ENCODE measurements at places on chromosomes 12 and 14.

DNA sequence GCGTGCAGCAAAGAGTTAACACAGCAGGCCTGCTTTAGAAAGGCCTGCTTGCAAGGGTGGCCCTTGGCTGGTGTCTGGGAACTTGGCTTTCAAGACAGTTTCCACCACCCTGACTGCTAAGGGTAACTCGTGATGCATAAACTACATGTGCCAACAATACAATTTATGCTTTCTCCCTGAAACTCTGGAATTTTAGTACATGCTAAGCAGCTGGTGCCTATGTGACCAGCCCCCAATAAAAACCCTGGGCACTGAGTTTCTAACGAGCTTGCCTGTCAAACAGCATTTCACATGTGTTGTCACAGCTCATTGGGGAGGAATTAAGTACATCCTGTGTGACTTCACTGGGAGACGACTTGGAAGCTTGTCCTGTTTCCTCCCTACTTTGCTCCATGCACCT is 133.1 kb downstream of the SLC5A8 start:
- DNase-seq: peak; percentile 34

- no peak for DNase-seq
Measured at GRCh38 chr14:73663548-73664212, 18.9 kb downstream of the DNAL1 start.

DNA sequence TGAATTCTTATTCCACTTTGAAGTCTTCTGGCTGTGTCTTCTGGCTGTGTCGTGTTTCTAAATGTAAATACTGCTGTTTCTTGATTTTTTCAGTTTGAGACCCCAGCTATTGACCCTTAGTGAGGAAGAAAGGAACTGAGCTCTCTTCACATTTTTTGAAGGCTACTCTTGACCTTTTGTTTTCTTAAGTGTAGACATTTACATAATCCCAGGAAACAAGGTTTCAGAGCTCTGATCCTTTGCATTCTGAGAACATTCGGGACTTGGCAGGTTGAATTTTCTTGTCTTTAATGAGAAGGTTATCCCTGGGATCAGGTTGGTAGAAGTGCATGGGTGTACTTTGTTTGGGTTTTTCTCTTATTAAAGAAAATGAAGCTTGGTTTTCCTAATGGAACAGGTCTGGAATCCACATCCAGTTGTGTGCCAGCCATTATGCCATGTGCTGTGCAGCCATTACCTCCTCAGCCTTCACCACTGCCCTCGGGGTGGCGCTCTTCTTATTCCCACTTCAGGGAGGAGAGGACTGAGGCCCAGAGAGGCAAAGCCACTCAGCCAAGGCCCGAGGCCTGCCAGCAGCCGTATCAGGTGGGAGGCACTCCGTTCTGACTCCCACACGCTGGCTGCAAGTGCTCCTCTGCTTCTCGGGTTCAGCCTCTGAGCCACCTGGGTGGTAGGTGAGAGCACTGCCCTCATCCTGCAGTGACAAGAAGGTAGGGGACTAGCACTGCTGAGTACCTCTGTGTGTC is 120.9 kb downstream of the BEGAIN start:
- no peak for DNase-seq

GRCh38 chr12:65022960-65023359 is 98.1 kb downstream of the WIF1 start:
- DNase-seq: no peak

GRCh38 chr12:2286461-2287131 is 233.8 kb downstream of the CACNA1C start:
- DNase-seq: no peak

GRCh38 chr14:68690089-68690958 is 102.5 kb downstream of the ZFP36L1 start:
- no peak for DNase-seq

- no peak for DNase-seq
Measured at GRCh38 chr14:22883173-22883976, at the start of gene REM2. Gene REM2 (plus strand): TSS chr14:22883222. CDS start chr14:22883288, 66 bp downstream.

- DNase-seq: no peak
Measured at GRCh38 chr12:117855165-117855564, 113.6 kb downstream of the KSR2 start.

DNA sequence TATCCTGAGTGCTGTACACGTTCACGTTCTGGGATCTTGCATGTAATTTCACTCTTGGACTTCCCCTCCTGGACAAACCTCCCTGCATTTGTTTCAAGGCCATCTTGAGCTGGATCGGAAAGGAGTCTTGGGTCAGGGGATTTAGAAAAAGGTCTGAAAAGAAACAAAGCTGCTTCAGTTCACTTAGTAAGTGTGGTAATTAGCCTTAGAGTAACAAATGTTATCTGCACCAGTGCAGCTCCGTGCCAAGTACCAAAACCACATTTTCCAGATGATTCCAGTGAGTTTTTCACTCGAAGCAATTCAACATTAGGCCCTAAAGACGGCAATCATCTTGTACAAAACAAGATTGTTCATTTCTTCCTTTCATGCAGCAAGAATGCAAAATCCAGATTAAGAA is 39.4 kb upstream of the ATXN2 start:
- DNase-seq: peak; percentile 29

- DNase-seq: peak; percentile 38
Measured at GRCh38 chr14:31950764-31951637, 126.1 kb upstream of the ARHGAP5 start.

GRCh38 chr14:90571149-90571947 is 174.5 kb downstream of the CALM1 start:
- DNase-seq: no peak

DNA sequence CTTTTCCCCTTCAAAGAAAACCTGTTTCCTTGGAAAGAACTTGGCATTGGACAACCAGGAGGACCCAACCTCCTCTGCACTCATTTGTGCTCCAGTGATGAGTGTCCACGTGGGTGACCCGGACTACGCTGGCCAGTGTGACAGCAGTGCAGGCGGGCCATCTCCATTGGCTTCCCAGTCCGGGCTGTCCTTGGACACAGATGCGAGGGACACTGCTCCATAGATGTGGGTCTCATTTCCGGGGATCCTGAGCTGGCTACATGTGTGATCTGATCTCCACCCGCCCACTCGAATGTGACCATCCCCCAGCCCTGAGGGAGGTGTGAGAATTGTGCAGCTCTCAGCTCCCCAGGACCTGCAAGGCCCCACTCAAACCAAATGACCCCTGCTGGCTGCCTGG is 836.6 kb upstream of the TMEM132C start:
- DNase-seq: no peak

DNA sequence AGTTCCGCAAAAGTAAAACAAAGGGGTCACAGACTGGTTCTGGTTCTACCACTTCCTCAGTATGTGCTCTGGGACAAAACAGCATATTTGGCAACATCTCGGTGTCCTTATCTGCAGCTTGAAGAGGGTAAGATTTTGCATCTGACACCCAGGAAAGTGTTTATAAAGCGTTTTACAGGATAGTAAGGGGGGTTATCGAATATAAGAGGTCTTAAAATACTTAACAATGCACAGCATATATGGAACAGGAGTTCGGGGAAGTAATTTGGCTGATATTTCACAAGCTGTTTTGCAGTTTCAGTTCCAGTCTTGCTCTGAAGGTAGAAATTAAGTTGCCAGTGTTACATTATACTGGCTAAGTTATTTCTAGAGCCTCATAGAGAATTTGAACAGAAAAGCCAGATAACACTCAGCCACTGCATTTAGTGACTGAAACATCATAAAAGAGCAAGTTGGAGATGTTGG is 904 bp upstream of the MAP4K5 start:
- DNase-seq: no peak

DNA sequence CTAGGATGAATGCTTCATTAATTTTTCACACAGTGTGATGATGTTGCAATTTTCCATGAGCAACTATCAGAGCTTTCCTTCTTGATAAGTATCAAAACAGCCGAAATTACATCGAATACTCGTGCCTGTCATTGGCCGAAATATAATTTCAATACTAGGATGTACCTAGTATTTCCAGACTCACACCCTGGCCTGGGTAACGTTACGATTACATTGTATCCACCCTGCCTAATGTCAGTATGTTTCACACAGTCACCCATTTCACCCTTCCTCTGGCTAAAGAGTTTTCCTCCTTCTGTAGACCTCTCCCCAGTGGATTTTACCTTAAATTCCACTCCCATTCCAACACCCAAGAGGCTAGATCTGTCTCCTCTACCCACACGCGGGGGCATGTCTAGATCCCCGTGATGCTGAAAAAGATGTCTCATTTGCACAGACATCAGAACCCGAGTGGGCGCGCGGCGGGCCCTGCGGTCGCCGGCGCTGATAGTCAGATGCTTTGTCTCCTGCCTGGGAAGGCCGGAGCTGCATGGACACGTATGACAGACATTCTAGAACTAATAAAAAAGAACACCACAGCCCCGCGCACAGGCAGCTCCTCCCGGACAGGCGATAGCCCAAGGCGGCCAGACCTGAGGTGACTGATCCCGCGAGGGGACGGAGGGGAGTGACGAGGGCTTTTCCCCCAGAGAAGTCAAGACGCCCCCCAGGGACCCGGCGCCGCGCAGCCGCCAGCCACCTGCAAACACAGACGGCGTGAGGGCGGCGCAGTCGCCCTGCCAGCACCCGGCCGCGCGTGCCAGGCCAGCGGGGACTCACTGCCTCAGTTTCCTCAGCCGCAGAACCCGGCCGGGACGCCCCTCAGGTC is 723 bp downstream of the KIF21A start:
- DNase-seq: peak; percentile 23

- no peak for DNase-seq
Measured at GRCh38 chr14:102863381-102863780, 59.1 kb upstream of the AMN start.

All from fibroblast of pulmonary artery (primary cell).